ENCODE measurements at places on chromosomes 4 and X. TPM values are rescaled to one million over a fixed set of nuclear protein-coding genes. Genes with fewer than 3 reads are reported as not detected.

GRCh38 chrX:55648434-55648833 is 25.2 kb downstream of the FOXR2 start:
- DNase-seq, result no peak

- no peak for DNase-seq
These were observed 7.9 kb downstream of the GTPBP6 start for GRCh38 chrX:310621-311155.

DNA sequence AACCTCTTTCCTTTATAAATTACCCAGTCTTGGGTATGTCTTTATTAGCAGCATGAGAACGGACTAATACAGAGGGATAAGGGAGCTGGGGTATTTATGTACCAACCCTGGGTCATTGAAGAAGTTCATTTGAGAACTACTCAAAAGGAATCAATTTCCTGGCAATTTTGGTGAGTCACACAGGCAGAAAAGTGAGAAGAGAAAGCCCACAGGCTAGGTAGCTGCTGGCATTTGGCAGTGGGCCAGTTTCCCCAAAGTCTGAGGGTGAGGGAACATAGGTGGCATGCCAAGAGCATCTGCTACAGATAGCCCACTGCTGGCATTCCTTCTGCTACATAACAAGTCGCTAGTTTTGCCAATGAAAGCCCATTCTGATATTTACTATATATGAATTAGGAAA is 411.2 kb downstream of the MID1IP1 start:
- no peak for DNase-seq

GRCh38 chrX:57367649-57368048 is 81.1 kb downstream of the FAAH2 start:
- DNase-seq, result no peak

- no peak for DNase-seq
These were observed 31.9 kb downstream of the APLN start for GRCh38 chrX:129622757-129623301.

- no peak for DNase-seq
These were observed 63.2 kb upstream of the TNIP3 start for GRCh38 chr4:121227341-121227792.

DNA sequence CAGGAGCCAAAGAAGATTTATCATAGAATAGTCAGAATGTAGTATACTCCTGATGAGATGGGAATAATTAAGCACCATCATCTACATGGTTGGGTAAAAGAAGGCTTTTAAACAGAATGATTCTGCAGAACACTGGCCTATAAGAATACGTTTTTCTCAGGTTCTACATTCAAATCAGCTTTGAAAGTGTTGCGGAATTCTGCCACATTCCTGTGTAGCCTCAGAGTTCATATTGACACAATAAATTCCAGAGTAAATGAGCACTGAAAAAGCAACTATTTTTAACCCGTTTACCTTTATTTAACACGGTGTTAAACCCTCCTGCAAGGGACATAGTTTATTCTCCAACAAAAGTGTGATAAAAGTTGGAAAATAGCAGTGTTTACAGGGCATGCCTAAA is 950.2 kb upstream of the SLIT2 start:
- no peak for DNase-seq

GRCh38 chrX:70922774-70923473 is 8.0 kb downstream of the SLC7A3 start:
- DNase-seq, result no peak

GRCh38 chrX:141220342-141221008 is 21.8 kb downstream of the SPANXC start:
- peak; percentile 48 for DNase-seq

DNA sequence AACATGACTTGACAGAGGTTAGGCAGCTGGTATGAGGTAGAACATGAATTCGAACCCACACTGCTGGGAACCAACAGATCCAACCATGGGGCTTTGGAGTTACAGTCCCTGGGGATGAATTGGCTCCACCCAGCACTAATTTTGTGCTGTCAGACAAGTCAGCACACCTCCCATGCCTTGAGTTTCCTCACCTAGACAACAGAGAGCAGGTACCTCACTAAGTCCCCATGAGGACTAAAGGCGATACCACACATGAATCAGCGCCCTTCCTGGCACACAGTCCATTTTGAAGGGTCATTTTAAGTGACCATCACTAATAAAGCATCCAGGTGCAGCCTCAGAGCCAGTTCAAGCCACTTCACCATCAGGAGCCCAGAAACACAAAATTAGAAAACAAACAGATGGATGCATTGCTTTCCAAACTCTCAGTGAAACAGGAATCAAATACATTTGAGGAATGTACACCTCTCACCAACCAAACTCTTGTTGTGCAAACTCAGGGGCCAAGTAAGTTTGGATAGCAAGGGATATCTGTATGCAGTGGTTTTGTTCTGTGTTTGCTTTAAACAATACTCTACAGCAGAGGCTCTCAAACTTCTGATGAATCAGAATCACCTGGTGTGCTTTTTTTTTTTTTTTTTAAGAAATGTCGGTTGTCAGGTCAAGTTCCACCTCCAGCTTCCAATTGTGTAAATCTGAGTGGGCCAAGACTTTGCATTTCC is 10.1 kb downstream of the IDS start:
- no peak for DNase-seq

- no peak for DNase-seq
These were observed 470.4 kb upstream of the GALNT7 start for GRCh38 chr4:172698256-172698655.

Gene CAPN6
- total RNA-seq, result 0.73 TPM

Gene ZNF41
- 11.0 TPM for total RNA-seq

Gene DACH2
- total RNA-seq, result not detected

Gene NSDHL
- total RNA-seq, result 16.1 TPM

Gene HMX1
- not detected for total RNA-seq
